Activated naive CD8-positive, alpha-beta T cell treated with anti-CD3 and anti-CD28 coated beads, Interleukin-2, amount 10 ng/mL, durations not matched to agents 7 days and 5 days (primary cell): ENCODE measurements at places on chromosomes 4 and X. TPM values are rescaled to one million over a fixed set of nuclear protein-coding genes. Genes with fewer than 3 reads are reported as not detected.

The EMD gene
- 68.1 TPM for total RNA-seq

The STBD1 gene
- total RNA-seq = 0.44 TPM

GRCh38 chr4:177283167-177283566 is 26.5 kb upstream of the NEIL3 start:
- DNase-seq = no peak

- no peak for DNase-seq
These were observed 5.6 kb downstream of the NYX start for GRCh38 chrX:41452565-41453356.

DNA sequence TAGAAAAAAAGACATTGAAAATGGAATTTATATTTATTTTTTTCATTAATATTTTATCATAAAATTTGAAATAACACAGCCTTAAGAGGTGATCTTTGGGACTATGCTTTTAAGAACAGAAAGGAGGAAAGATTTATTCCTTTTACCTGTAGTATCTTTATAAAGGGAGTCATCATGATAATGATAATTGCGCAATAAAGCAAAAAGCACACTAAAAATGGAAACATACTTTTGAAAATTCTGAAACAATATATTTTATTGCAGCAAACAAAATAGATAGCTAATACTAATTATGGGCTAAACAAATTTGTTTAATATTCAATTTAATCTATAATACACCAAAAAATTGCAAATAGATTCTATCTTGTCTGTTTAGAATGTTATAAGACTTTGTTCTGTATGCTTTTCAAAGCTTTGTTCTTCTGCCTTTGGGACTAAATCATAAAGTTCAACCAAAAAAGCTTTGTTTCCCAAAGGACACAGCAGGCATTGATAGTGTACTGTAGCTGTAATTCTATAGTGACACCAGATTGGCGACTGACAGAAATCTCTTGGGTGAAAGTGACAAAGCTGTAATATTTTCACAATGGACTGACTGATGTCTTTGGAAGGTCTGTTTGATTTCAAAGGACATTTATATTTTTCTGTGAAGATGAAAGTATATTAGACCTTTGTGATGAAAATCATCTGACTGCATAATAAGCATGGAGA is 2156.6 kb upstream of the TENM3 start:
- no peak for DNase-seq

The BEX5 gene
- 2.6 TPM for total RNA-seq
